ENCODE measurements at places on chromosomes 2 and 18.
A peak's percentile ranks its signal among the peaks of the same experiment; 100 is the strongest.

DNA sequence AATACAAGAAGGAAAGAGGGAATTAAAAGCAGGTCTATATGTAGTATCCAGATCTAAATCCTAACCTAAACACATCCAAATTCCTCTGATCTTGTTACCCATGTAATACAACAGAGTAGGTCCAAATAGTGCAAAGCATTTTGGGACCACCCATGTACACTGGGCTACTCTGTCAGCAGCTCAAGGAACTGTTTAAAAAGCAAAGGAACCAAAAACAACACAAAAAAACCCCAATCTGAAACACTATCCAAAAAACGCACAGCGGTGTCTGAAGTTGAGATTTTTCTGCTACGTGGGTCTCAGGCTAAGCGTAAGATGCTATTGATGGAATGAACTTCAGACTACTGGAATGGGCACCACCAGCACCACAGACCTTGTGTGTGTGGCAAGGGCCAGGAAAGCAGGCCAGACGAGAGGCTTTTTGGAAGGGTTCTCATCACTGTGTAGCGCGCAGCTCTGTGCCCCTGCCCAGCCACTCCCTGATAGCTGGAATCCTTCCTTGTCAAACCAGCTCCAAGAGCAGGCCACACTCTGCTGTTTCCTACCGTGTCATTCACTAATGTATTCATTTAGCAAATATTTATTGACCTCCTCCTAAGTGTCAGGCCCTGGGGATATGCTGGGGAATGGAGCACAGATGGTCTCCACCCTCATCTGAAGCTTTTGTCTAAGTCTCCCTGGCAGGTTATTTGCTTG is 101.4 kb downstream of the COLEC12 start:
- no peak for DNase-seq

DNA sequence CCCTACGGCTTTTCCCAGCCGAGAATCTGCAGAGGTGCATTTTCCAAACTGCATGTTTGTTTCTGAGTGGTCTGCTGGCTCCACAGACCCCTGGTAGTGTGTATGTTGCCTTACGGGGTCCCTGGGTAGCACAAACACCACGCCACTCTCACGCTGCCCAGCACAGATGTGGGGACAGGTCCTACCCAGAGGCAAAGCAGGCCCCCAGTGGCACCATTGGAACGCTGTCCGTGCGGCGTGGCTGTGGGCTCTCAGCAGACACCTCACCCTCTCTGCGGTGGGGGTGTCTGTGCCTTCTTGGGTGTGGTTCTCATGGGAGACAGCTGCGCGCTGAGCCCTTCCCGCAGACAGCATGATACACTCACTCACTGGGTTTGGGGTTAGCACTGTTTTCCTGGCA is 137.4 kb downstream of the NFATC1 start:
- no peak for DNase-seq

DNA sequence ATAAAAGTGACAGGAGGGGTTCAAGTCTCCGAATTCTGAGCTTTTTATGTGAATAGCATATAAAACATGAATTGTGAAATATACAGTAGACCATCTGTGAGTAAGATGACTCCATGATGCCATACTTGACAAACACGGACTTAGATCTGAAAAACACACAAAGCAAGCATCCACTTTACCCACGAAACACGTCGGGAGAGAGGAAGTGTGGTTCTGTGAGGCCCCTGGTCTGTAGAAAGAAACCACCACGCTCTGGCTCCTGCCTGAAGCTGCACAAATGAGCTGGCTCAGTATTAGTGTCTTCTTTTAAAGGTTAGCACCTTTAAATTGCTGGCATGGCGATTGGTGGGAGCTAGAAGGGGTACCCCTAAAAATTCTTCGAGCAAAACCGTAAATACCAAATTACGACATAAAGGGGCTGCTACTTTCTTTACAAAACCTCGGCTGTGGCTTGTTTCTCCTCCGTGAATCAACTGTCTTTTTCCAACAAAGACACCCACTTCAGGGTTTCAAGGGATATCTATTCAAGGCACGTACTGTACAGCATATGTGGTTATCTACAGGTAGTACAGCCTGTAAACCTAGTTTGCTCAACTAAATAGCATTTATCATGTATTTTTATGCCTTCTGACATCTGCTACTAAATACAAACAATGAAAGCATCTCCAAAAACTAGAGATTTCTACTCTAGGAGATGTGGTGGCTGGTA is 70.9 kb downstream of the AFF3 start:
- no peak for DNase-seq

DNA sequence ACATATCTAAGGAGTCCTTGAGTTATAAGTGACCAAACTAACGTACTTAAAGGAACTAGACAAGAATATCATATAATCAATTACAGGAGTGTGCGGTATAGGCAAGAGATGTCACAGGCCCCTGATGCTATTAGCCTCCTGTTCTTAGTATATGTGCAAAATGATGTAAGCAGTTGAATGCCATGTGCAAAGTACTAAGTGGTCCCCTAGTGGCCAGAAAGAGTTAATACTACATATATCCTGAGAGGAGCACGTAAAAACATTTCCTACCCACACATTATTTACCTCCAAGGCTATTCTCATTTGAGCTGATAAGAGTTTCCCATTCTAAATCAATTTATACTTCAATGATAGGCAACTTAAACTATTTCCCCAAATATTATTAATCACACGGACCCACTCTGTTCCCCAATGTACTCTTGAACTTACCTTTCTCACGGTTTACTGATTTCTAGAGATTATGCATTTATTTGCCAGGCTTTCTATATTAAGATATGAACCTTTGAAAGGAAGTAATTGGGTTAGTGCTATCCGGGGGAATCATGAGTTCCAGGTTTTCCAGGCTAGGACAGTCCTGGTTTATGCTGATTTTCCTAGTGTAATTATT is 158.0 kb upstream of the KLHL14 start:
- no peak for DNase-seq

GRCh38 chr2:226652369-226652768 is 147.3 kb downstream of the IRS1 start:
- peak; percentile 50 for DNase-seq

DNA sequence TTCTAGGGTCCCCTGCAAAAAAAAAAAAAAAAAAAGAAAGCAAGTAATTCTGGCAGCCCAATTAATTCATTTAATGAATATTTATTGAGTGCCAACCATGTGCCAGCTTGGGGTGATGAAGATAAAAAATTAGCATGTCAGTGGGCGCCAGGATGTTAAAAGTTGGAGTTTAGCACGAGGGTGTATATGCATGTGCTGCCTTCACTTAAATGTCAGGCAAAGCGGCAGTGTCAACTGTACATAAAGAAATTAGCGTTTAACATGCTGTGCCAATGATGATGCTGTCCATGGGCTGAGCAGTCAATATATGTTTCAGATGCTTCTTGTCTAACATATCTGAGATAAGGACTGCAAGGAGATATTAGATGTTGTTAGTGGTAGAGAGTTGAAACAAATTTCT is 49.5 kb downstream of the ASAP2 start:
- no peak for DNase-seq

DNA sequence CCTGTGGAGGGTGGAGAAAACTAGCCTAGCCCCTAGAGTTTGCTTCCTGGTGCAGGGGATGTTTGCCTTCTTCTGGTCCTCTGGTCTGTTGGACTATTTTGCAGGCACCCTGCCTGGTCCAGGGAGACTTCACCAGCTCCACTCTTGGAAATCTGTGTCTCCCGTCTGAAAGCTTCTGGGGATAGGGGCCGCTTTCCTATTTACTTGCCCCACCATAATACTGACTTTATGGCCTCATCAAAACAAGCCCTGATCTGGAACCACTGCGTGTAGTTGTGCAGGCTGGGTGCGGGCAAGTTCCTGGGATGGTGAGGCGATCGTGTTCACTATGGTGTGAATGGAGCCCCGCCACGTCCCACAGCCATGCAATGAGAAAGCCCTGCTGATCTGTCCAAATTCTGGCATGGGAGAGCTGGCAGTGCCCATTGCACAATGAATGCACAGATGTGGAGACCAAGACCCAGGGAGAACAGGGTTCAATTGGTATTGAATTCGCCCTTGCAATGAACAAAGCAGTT is 74.3 kb downstream of the DDX1 start:
- DNase-seq = no peak

DNA sequence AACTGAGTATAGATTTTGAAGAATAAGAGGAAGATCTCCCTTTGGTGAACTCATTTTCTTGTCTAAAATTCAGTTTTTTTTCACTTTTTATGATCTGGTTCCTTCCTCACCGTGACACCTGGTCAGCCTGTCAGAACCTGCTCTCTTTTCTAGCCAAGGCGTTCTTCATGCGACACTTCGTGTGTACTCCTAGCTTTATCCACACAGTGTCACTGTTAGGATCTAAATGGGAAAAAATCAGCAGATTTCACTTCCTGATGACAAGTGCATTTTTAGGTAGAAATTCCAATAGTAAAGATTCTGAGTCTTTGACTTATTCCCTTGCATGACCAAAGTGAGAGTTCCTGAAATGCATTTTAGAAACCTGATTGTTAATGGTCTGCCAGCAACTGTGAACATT is 89.8 kb downstream of the KLHL14 start:
- DNase-seq = no peak

- DNase-seq = no peak
These were observed 117.3 kb upstream of the MSTN start for GRCh38 chr2:190179754-190180312.

DNA sequence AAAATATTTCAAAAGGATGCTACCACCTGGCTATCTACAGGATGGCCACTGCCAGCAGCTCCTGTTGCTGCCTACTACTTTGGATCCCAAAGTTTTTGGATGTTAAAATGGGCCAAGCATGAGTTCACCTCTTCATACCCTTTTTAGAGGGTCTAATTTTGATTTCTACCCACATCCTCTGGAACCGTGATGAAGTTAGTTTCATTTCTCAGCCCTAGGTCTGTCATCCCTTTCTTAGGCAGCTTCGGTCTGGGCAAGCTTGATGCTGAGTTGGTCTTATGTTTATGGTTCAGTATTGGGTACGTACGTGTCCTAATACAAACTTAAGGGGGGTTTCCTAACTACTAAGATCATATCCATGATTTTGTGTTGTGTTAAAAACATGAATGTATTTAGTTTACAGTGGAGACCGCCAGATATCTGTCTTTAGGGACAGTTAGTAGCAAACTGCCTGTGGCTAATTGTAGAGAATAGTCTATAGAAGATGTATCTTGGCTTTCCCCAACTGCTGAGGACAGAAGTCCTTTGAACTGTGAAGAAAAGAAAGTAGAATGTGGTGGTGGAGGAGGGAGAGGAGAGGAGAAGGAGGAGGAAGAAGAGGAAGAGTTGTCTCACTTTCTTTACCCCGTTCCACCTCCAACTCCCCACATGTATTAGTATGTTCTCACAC is 184.9 kb downstream of the UBE2E3 start:
- DNase-seq = no peak

DNA sequence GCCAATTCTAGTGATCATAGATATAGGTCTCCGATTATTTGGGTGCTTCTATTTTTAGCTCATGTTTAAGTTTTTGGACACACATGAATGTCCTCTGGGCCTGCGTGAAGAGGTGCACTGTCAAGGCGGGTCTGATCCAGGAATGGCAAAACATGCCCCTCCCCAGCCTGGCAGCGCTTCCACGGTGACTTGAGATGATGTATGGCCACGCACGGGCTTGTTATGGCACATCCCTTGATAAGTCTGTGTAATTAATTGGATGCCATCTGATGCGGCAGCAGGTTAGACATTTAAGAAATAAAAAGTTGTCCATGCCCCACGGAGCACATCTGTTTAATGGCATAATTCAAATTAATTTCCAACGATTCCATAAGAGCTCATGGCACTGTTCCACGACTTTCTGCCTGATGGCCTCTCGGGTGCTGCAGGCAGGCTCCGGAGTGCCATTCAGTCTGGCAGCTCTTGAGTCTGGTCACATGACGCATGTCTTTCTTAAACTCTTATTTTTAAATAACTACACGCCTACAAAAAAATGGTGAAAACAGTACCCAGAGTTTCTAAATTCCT is 151.4 kb downstream of the ACKR3 start:
- no peak for DNase-seq

GRCh38 chr18:31120594-31120993 is 18.4 kb upstream of the DSC2 start:
- DNase-seq = no peak

- no peak for DNase-seq
These were observed 99.8 kb downstream of the SH3BP4 start for GRCh38 chr2:235051436-235052260.

DNA sequence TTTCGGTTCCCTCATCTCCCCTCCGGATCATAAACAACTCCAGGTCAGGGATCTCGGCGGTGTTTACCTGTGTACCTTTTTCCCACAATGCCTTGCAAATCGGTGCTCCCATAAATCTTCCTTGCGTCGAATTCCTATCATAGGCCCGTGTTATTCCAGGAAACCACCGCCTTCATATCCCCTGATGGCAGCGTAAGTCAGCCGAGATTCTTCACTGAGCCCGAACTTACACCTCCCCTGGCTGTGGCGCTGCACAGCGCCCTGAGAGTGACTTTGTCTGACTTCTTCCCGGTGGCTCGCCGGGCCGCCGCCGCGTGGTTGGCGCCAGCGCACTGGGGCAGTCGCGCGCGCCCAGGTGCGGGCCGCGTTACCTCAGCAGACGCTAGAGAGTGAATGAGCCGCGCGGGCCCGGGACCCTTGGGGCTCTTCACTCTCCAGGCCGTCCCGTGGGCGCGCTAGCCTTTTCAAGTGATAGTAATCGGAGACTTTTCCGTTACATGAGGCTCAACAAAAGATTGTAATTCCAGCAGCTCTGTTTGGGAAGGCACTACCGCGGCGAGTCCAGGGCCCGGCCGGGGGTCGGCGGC is 101.6 kb downstream of the SPTBN1 start:
- DNase-seq = no peak

GRCh38 chr2:225948903-225949302 is 549.4 kb downstream of the NYAP2 start:
- DNase-seq = no peak

- no peak for DNase-seq
These were observed 93.8 kb downstream of the ROCK2 start for GRCh38 chr2:11250400-11251196.

DNA sequence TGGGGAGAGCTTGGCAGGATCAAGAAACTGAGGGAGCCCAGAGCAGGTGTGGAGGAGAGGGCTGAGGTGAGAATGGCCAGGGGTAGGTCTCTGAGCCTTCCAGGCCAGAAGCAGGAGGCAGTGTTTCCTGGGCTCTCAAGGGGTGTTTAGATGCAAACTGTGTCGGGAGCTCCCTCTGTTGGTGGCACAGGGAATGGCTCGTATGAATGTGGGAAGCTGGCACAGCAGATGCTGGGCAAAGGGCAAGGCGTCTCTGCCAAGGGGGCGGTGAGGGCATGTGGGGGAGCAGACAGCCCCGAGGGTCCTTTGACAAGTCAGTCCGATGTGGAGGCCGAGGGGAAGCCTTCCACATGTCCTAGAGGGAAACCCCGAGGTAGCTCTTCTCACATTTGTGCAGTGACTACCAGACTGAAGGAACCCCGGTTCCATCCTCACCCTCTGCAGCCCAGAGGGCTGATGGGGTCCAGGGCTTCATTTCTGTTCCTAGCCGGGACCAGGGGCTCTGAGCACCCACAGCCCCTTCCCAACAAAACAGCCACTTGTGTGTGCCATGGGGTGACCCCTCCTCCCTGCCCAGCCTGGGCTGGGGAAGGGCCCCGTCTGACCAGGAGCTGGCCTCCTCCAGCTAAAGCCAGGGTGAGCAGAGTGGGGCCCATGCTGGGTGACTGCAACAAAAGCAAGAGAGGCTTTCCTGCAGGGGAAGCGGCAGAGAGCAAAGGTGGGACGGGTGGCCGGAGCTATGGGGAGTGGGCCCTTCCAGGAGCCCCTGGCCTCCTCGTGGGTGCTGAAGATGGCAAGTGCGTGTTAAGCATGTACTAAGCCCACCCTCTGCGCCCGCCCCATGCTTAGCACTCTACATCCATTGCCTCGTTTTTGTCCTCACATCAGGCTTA is 103.4 kb downstream of the SEPTIN10 start:
- peak; percentile 29 for DNase-seq
